Left ventricle myocardium superior (tissue), 1 donor: ENCODE measurements at places on chromosomes 7 and 10. TPM values are rescaled to one million over a fixed set of nuclear protein-coding genes. Genes with fewer than 3 reads are reported as not detected.

DNA sequence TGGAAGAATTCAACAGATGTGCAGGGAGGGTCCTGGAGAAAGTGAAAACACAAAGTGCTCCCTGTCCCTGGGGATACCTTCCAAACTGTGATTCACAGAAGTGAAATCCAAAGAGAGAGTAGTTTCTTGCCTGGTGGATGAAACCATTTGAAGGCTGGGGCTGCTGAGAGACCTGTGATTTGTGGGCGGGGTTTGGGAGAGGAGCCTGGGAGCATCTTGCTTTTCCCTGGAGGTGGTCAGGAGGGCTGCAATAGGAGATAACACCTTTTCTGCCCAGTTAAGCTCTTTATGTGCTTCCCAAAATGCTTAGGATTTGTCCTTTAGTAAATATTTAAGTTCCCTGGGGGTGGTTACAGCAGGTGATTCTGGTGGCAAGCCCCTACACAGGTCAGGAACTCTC, 105.3 kb upstream of the TPK1 start:
- no peak for DNase-seq

DLD gene
- total RNA-seq: 314 TPM

DNA sequence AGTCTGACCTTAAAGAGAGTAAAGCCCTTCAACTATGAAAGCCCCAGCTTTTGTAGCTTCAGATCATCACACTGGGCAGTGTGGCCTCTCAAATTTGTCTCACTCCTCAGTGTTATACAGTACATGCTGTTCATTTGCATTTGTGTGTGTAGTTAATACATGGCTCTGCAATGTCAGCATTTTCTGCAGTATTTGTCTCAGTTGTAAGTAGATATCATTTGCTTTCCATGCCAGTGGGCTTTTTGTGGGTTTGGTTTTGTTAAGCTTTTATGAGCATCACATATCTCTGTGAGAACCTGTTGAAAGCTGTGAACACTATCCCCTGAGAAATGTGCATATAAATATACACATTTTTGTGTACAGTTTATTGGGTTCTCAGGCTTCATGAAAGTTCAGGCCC, 57.0 kb downstream of the ZNF277 start:
- no peak for DNase-seq

DPP6 gene
- not detected for total RNA-seq

DNA sequence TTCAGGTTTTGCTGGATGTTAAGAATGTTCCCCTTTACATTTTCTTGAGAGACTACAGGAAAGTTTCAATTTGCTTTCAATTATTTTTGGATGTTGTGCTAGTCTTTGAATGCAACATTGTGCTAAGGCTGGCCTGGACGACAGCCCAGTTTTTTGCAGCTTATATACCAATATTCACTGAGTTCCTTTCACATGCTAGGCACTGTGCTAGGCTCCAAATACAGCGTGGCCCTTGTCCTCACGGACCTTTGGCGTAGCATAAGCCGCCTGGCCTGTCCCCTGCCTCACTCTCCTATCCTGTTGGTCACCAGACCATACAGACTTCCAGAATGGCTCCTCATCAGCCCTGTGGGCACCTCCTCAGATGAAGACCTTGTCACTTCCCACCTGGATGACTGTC, 19.5 kb upstream of the HSPA12A start:
- no peak for DNase-seq

- DNase-seq: no peak
Measured at GRCh38 chr10:3220853-3221252, 48.3 kb upstream of the PITRM1 start.
